Liver (tissue), 10 donors: ENCODE measurements at places on chromosomes 1 and 21. TPM values are rescaled to one million over a fixed set of nuclear protein-coding genes. Genes with fewer than 3 reads are reported as not detected.

Gene RPL5
- 359 TPM for polyA plus RNA-seq

Gene ARV1
- polyA plus RNA-seq, result 11.4 TPM

Gene GPR37L1
- polyA plus RNA-seq, result 0.04 TPM

Gene OR6N1
- not detected for polyA plus RNA-seq

Gene RSPH1
- polyA plus RNA-seq, result 0.16 TPM

Gene BGLAP
- 0.06 TPM for polyA plus RNA-seq

Gene NAV1
- 1.4 TPM for polyA plus RNA-seq

Gene CD34
- polyA plus RNA-seq, result 4.0 TPM

Gene ACKR1
- polyA plus RNA-seq, result 0.48 TPM

Gene C1orf141
- polyA plus RNA-seq, result not detected

Gene PRDM16
- 0.25 TPM for polyA plus RNA-seq

Gene FAM43B
- polyA plus RNA-seq, result 0.06 TPM

Gene GABPA
- polyA plus RNA-seq, result 5.7 TPM

Gene HORMAD1
- polyA plus RNA-seq, result 0.06 TPM

Gene ATP6V1G3
- polyA plus RNA-seq, result not detected

Gene EDARADD
- polyA plus RNA-seq, result 0.15 TPM

Gene MYBPH
- not detected for polyA plus RNA-seq

Gene OR2L13
- polyA plus RNA-seq, result not detected

Gene SLC9C2
- not detected for polyA plus RNA-seq

Gene LCE2A
- not detected for polyA plus RNA-seq

Gene IFI44
- polyA plus RNA-seq, result 17.9 TPM

Gene CLEC20A
- not detected for polyA plus RNA-seq

Gene TFAP2E
- 0.21 TPM for polyA plus RNA-seq
